ENCODE measurements at places on chromosomes 7 and 10.

DNA sequence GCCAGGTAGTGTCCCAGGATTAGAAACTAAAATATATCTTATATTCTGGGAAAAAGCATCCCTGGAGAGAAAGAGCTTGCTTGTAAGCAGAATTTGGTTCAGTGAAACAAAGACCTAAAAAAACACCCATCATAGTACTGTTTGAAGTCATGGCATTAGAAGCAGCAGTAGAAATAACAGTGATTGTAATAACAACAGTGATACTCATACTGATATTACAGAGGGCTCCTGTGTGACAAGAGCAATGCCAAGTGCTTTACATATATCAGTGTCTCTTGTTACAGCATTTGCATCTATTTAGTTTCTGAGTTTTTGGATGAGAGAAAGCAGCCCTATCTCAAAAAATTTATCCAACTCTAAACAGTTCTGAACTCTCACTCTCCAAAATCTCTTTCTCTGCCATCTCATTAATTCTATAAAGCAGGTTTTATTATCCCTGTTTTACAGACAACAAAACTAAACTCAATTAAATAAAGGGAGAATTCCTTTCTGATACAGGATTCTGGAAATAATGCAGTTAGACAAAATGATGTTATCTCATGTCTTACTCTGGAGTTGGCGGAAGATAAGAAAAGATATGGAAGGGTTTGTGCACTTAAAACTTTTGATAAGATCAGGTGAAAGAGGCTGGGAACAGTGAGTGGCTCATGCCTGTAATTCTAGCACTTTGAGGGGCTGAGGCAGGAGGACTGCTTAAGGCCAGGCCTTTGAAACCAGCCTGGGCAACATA is 146.5 kb upstream of the AOAH start:
- no peak for DNase-seq

DNA sequence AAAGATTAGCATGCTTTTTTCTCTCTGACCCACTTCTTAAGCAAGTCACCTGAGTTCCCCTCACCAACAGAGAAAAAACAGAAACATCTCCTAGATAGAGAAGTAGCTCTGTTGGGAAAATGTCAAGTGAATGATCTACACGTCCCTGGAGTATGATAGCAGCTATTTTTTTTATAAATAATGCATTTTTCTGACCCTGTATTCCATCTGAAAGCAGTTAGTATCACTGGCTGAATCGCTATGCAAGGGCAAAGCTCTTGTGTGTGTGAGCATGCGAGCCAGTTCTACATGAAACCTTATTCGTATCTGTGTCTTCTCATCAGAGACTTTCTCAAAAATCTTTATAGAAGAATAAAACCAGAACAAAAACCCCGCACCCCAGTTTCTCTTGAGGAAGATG is 8.2 kb downstream of the ANKMY2 start:
- no peak for DNase-seq

GRCh38 chr7:29421010-29421956 is 142.4 kb upstream of the PRR15 start:
- DNase-seq: no peak

DNA sequence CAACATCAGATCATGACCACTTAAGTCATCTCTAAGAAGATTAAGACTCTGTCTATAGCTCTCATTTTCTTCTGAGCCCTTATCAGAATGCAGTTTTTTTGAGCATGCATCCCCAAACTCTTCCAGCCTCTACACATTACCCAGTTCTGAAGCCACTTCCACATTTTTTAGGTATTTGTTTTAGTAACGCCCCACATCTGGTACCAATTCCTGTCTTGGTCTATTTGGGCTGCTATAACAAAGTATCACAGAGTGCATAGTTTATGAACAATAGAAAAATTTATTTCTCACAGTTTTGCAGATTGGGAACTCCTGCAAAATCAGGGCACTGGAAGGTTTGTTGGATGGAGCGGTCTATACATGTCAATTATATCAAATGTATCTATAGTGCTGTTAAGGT is 107.7 kb upstream of the KCND2 start:
- no peak for DNase-seq

DNA sequence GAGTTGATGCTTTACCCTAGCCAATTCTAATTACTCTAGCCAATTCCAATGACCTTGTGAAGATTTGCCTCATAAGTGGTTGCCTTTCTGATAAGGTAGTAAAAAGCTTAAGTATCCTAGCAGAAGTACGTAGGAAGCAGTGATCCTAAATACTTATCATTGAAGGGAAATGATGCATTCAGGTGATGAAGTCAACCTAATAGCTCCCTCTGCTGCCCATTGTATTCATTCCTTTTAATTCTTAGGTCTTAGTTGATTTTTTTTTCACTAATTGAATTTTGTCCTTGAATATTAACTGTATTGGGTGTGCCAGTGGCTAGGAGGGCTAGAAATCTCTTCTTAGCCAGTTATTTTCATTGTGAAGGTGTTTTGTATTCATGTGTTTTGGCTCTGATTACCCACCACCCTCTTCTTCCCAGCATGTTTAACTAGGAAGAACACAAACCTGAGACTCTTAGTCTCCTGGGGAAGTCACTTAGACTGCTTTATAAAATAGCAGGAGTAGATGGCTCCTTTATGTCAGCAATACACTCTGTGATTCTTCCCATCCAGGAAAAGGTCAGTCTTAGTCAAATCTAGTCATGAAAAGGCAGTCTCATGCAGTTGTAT is 46.3 kb downstream of the PLEKHA8 start:
- no peak for DNase-seq

All from esophagus squamous epithelium (tissue), 5 donors.